Panc1 (cell line): ENCODE measurements at places on chromosomes 1 and 21.

- no peak for DNase-seq
These were observed 77.9 kb upstream of the EXO1 start for GRCh38 chr1:241770115-241770514.

DNA sequence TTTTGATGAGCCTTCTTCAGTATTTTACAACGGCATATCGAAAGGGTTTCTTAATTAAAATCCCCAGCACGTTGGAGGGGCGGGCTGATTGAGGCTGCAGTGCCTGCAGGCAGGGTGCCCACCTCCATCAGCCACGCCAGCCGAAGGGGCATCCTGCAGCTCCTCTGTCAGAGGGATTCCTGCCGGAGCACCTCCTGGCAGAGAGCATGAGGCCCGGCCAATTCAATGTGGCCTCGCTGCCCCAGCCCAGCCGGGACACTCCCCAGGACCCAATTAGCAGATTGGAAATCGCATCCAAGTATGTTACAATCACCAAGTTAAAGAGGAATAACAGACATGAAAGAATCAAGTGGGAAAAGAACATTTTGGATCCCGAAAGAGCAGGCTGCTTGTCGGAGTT lies 216.6 kb downstream of the ST6GALNAC3 start:
- DNase-seq: no peak

DNA sequence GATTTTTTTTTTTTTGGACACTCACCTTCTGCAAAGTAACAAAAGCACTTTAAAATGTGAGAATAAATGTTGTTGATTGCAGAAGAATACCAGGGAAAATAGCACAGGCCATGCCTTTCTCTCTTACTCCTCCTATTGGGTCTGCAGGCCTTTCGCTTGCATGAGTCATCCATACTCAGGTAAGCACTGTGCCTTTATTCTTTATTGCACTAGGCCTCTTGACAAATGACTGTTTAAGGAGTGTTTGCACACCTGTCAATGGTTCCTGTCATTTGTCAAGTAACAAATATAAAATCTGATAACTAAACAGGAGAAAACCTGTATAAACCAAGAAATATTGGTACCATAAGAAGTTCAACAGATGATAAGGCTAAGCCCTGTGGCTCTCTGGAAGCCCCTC lies 106.5 kb downstream of the RGS7 start:
- no peak for DNase-seq

DNA sequence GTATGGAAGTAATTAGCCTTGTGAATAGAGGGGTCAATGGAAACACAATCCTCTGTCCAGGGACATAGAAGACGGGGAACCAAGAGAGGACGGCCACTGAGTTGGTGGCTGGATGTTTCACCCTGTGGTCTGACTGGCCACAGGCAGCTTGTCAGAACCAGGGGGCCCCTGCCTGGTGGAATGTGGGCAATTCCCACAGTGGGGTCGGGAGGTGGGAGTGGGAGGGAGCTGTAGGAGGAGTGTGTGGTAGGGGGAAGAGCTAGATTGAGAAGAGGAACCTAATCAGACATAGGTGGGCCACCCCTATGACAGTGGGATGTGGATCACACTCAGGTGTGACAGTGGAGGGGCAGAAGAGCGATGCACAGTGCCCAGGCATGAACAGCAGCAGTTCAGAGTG lies 31.3 kb downstream of the TRIM62 start:
- no peak for DNase-seq

DNA sequence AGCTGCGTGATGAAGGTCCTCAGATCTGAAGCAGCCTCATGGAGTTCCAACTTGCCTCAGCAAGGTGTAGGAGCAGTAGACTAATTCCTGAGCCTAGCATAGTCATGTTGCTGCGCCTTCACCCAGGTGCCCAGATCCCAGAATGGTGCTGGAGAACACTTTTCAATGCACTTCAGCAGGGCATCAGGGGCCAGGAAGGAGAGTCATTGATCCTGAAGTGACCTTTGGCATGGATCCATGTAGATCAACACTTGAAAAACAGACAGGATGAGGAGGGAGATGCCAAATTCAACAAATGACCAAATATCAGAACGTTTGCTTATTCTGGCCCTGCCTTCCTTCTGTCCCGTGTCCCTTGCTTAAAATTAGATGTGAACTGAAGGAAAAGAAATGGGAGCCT lies 91.9 kb downstream of the LEPR start:
- DNase-seq: no peak

- no peak for DNase-seq
These were observed 58.4 kb upstream of the EFHD2 start for GRCh38 chr1:15351310-15351709.

DNA sequence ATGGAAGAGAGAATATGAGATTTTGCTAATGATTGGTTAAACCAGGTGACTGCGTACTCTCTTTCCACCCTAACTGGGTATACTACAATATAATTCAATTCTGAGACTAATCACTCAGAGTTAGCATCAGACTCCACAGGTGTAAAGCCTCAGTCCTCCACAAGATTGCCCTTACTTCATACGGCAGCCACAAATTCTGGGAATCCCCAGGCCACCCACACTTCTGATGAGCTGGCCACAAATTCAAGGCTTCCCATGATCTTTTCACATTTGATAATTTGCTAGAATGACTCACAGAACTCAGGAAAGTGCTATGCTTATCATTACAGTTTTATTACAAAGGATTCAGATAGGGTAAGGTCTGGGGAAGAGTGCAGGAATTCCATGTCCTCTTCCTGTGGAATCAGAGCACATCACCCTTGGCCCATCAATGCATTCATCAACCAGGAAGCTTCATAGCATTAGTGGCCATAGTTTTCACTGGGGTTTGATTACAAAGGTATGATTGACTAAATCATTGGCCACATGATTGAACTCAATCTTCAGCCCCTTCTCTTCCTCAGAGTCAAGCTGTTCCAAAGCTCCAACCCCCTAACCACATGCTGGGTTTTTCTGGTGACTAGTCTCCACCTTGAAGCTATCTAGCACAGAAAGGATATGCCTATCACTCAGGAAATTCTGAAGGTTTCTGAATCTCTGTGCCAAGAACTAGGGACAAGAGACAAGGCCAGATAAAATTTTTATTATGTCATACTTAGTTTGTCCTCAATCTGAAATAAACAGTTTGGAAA lies 131.7 kb downstream of the HHIPL2 start:
- DNase-seq: no peak

- DNase-seq: no peak
These were observed 1.4 kb upstream of the SOD1 start for GRCh38 chr21:31658053-31658452.

GRCh38 chr1:234980645-234981396 lies 147.8 kb downstream of the TOMM20 start:
- DNase-seq: no peak
